ENCODE measurements at places on chromosomes 7 and 10.

- peak; percentile 80 for ATAC-seq
These were observed 35.3 kb downstream of the NET1 start for GRCh38 chr10:5447611-5448071.

GRCh38 chr7:19522486-19522885 is 186.4 kb downstream of the POLR1F start:
- ATAC-seq = no peak

DNA sequence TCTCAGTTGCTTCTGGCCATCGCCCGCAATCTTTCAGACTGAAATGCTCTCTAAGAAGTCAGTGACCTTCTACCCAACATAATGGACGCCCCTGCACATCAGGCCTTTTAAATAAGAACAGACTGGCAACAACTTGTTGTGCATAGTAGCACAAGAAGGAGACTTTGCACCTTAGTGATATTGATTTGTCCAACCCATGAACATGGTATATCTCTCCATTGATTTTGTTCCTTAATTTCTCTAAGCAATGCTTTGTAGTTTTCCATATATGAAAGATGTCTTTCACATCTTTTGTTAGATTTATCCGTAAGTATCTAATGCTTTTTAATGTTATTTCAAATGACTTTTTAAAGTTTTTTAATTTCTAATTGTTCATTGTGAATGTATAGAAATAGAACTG is 4.3 kb downstream of the IL15RA start:
- no peak for ATAC-seq

DNA sequence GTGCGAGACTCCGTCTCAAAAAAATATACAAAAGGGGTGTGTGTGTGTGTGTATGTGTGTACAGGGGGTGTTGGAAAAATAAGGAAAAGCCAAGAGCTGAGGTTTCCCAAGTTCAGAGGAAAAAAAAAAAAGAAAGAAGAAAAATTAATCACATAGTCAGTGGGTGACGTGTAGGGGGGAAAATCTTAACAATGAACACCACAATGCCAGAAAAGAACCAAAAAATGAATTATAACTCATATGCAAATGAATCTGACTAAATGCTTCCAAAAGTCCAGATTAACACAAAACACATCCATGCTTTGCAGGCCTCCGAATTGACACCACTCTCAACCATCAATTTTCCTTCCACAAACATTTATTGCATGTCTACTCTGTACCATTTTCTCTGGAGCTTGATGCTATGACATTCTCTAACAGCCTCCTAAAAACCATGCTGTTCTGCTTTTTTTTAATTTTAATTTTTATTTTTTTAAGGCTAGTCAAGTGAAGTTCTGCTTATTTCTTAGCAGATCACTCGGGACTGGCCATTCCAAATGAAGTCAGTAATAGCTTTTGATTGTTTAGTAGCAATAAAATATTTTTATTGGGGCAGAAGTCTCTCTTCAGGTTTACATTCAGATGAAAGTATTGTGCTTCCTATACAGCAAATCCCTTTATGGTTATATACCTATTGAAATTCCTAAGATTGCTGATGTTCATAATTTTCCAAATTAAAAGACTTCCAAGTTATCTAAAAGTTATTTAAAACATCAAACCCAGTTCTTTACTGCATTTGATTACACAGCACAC is 133.8 kb downstream of the CNOT4 start:
- ATAC-seq = no peak

- ATAC-seq = no peak
These were observed 774 bp downstream of the SEM1 start for GRCh38 chr7:96708872-96709271.

GRCh38 chr10:31458974-31459373 is 140.0 kb downstream of the ZEB1 start:
- ATAC-seq = no peak

DNA sequence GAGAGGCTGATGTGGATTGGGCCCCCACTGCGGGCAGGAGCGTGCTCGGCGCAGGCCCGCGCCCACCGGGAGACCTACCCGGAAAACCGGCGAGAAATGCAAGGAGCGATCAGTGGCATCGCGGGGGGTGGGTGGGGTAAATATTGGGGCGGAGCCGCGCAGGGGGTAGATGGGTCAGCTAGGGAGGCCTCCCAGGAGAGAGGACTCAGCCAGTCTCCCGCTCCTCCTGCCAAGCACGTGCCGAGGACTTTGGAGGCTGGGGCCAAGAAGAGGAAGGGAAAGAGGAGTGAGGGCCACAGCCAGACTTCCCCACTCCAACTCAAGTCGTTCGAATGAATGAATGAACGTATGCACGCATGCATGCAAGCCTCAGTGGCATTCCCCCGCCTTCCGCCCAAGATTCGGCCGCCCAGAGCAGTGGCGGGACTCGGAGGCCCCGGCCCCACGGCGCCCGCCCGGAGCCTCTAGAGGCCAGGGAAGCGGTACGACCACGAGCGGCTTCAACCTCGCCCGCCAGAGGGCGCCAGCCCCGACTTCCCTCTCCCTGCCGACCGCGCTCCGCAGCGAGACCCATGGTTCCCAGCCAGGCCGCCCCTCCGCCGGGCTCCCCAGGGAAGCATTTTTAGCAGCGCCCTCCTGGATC is 3.6 kb downstream of the NPM3 start:
- peak; percentile 57 for ATAC-seq

- no peak for ATAC-seq
These were observed 5.3 kb downstream of the VAX1 start for GRCh38 chr10:117132751-117133231.

DNA sequence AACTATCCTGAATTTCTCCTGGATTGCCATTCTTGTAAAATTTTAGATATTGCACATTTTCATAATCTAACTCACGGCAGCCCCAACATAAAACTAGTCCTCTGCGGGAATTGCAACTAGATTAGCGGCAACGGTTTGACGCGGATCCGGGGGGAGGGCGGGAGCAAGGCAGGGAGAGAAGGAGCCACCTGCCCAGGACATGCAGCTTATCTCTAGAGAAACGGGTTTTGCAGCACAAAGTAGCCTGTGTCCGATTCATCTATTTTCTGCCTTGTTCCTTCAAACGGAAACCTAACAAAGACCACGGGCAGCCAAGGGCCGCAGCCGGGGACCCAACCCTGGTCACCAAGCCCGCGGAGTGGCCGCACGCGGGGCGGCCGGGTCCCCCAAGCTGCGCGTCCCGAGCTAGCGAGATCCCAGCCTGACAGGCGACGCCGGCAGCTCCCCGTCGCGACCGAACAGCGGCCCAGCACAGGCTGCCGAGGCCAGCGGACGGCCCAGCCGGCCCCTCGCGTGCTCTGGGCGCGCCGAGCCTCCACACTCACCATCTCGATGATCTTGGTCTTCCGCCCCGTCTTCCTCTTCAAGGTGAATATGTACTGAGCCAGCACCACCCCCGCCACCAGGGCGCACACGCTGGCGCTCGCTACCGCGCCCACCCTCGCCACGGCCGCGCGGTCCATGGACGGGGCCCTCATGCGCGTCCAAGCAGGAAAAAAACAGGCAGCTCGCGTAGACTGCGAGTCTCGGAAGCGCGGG is at the start of gene NT5C3A:
Gene NT5C3A (minus strand): TSS at position 754 of the 759 bp plus-strand sequence. CDS start 71 bp downstream, at position 683.
- no peak for ATAC-seq

GRCh38 chr7:127905491-127906330 is 125.5 kb downstream of the LRRC4 start:
- ATAC-seq = no peak

GRCh38 chr7:50957855-50958254 is 175.2 kb upstream of the GRB10 start:
- ATAC-seq = no peak

- peak; percentile 92 for ATAC-seq
These were observed 15.4 kb downstream of the ACSL5 start for GRCh38 chr10:112389271-112389822.

- no peak for ATAC-seq
These were observed 179.9 kb upstream of the MBL2 start for GRCh38 chr10:52952391-52953055.

GRCh38 chr7:64685091-64685490 is 19.2 kb downstream of the ZNF107 start:
- ATAC-seq = no peak

DNA sequence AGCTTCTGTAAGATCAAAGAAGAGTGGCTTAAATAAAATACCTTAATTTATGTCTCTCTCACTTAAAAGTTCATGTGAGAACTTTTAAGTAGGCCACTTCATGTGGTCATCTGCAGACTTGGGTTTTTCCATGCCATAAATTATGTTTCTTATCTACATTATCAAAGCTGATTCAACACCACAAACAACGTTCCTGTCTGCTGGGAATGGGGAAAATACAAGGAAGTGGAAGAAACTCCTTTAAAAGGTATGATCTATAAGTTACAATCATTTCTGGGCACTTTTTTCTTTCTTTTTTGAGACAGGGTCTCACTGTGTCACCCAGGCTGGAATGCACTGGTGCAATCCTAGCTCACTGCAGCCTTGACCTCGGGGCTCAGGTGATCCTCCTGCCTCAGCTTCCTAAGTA is 16.9 kb upstream of the OTUD1 start:
- no peak for ATAC-seq

- ATAC-seq = no peak
These were observed 8.6 kb downstream of the YAE1 start for GRCh38 chr7:39574673-39575349.

DNA sequence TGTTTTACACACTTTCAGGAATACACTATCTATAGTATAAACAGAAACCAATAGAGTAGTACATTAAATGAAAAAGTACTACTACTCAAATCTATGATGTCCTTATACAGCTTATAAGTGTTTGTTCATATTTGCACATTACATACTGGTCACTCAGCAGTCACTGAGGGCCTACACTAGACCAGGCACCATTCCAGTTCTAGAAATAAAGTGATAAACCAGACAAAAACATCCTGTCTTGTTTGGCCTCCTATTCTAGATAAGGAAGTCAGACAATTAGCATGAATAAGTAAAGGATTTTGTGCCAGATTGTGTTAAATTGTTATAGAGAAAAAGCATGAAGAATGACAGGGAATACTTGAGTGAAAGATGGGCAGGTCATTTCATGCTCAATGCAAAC is 219.0 kb downstream of the CRPPA start:
- ATAC-seq = no peak

DNA sequence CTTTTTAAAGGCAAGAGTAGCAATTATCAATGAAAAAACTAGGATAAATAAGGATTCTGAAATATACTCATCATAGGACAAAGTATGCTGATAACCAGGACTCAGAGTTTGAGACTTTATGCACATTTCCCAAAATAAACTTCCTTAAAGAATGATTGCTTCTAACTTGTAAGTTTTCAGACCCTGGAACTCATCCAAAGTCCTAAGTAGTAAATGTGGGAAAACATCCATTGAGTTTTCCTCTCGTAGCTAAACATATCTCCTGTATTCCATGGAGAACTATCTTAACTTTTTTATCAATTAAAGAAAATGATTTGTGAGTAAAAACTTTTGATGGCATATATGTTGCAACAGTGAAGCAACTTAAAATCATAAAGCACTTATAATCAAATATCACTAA is 285.2 kb upstream of the KLF6 start:
- ATAC-seq = no peak

- ATAC-seq = no peak
These were observed 55.6 kb downstream of the GALNT11 start for GRCh38 chr7:152081088-152081487.

DNA sequence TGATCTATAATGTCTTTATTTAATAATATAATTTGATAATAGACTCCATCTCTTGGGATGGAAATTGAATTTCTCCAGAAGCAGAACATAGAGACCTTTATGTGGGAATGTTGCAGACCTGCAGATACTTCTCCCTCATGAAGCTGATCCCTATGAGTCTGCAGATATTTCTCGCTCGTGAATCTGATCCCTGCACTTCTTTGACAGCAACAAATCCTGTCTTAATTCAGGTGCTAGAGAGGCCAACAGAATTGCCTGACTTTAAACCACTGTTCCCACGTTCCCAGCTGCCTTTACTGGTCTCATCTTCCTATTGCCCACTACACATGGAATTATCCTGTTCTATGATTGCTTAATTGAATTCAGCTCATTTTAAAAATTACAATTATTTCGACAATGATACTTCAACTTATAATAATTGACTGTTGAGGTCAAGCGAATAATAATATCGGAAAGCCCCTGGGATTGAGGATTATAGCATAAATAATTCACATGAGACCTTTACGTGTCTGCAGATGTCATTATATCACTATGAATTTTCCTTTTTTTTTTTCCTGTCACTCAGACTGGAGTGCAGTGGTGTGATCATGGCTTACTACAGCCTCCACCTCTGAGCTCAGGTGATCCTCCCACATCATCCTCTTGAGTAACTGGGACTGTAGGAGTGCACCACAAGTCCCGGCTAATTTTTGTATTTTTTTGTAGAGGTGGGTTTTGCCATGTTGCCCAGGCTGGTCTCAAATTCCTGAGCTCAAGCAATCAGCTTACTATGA is 486.4 kb upstream of the ADARB2 start:
- ATAC-seq = no peak

GRCh38 chr7:80309971-80310549 is 175.4 kb downstream of the GNAI1 start:
- ATAC-seq = no peak

DNA sequence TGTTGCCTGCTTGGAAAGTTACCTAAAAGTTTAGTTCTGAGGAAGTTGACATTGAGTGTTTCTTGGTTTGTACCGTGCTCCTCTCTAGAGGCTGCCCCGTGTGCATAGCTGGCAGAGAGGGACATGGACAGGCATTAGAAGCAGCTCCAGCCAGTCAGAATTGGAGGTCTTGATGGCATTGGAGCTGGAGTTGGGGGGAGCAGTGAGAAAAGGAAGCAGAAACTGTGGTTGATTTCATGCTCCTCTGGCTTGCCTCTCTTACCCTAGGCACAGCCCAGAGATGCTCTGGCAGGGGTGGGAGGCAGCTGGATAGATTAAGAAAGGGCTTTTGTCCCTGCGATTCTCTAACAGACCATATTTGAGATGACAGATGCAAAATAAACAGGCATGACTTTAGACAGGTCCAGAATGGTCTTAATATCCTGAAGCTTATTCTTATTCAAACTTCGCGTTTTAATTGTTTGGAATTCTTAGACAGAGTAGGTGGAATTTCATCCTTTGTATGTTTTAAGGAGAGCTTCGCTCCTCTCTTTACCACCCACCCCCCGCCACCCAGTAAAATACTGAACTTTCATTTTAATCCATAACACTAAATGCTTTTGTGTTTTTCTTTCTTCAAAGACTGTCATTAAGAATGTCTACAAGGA is 73.5 kb upstream of the GLCCI1 start:
- ATAC-seq = no peak

- no peak for ATAC-seq
These were observed 103.9 kb downstream of the PPP1R9A start for GRCh38 chr7:95011146-95011928.

- no peak for ATAC-seq
These were observed 67.6 kb downstream of the PPP1R3C start for GRCh38 chr10:91565226-91565625.

Measured in activated CD4-positive, CD25-positive, alpha-beta regulatory T cell treated with anti-CD3 and anti-CD28 coated beads, Interleukin-2, amount 50 U/mL, for 24 hours (primary cell).